Renal pelvis (tissue), 12 donors: ENCODE measurements at places on chromosomes 7 and 10. TPM values are rescaled to one million over a fixed set of nuclear protein-coding genes. Genes with fewer than 3 reads are reported as not detected.

Gene LRGUK
- 1.3 TPM for polyA plus RNA-seq

Gene AZGP1
- polyA plus RNA-seq: 62.6 TPM

Gene OPN1SW
- 1.4 TPM for polyA plus RNA-seq

Gene PRR15
- polyA plus RNA-seq: 6.3 TPM

Gene TSPAN12
- polyA plus RNA-seq: 152 TPM

Gene JAZF1
- 9.9 TPM for polyA plus RNA-seq

Gene SCART1
- 1.6 TPM for polyA plus RNA-seq

Gene VWA2
- 2.5 TPM for polyA plus RNA-seq

Gene CACNB2
- polyA plus RNA-seq: 2.4 TPM

Gene NPSR1
- polyA plus RNA-seq: not detected

Gene GOT1
- polyA plus RNA-seq: 80.3 TPM

Gene CYP3A7
- polyA plus RNA-seq: 0.16 TPM

Gene VPS37D
- polyA plus RNA-seq: 15.4 TPM

Gene FOXP2
- 14.9 TPM for polyA plus RNA-seq

Gene CCDC201
- polyA plus RNA-seq: not detected

Gene VAX1
- not detected for polyA plus RNA-seq

Gene SLC16A9
- 42.6 TPM for polyA plus RNA-seq

Gene DNAJC12
- 10.2 TPM for polyA plus RNA-seq

Gene LIPN
- not detected for polyA plus RNA-seq

Gene BTBD16
- polyA plus RNA-seq: 1.3 TPM

Gene POLR2J3
- 78.2 TPM for polyA plus RNA-seq

Gene FFAR4
- not detected for polyA plus RNA-seq

Gene ORC5
- 26.5 TPM for polyA plus RNA-seq

Gene HGF
- 1.2 TPM for polyA plus RNA-seq

Gene GJD4
- polyA plus RNA-seq: 0.21 TPM

Gene ACHE
- 5.3 TPM for polyA plus RNA-seq

Gene DDX21
- 56.6 TPM for polyA plus RNA-seq
